Right lung (tissue), 10 donors: ENCODE measurements at places on chromosomes 11 and 22. TPM values are rescaled to one million over a fixed set of nuclear protein-coding genes. Genes with fewer than 3 reads are reported as not detected.

DNA sequence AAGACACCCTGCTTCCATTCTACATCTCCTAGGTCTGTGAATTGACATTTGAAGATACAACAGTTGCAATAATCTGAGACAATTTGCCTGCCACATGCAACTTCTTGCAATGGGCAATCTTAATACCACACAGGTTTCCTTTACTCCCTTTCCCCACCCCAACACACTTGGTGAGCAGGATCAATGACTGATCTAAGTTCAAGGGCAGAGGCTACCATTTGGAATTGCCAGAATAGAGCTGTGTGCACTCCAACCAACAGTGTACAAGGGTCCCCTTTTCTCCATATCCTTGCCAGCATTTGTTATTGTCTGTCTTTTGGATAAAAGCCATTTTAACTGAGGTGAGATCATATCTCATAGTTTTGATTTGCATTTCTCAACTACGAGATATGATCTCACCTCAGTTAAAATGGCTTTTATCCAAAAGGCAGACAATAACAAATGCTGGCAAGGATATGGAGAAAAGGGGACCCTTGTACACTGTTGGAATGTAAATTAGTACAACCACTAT lies 2.9 kb upstream of the NNMT start:
- no peak for DNase-seq

DNA sequence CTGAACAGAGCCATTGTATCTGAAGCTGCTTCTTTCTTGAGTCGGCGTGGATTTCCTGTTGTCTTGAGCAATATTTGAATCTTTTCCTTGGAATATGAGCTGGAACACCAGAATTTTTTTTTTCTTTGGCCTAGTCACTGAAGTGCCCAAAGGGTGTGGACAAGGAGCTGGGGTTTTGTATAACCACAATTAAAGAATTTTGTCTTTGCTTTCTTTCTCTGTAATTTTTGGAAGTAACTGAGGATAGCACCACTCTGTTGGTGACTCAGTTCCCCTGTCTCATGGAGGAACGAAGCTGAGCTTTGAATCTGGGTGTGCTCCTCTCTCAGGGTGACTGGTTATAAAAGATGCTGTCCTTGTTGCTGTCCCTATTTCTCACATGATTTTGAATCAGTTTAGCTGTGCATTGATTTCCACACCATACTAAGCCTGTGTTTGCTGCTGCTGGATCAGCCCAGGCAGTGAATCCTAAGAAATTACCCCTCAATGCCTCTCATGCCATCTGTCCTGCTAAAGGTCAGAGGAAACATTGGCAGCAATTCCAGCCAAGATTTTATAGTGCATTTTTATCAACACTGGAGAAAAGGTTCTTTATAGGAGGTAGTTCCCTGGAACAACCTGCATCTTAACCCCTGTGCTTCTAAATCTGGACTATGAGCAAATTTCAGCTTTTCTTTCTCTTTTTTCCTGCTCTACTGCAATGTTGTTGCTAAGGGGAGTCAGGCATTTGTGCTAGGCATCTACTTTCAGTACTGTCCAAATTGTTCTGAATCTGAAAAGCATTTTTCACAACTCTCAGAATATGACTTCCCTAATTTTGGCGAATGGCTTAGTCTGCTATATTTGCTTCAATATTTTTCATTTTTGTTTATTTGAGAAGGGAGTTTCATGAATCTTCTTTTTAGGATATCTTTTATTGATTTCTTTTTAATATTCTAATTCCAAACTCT lies 540.8 kb downstream of the SOX6 start:
- no peak for DNase-seq

GRCh38 chr11:117457835-117458234 lies 130.2 kb downstream of the CEP164 start:
- DNase-seq: no peak

GRCh38 chr22:39242595-39243438 lies 2.0 kb downstream of the PDGFB start:
- no peak for DNase-seq

DNA sequence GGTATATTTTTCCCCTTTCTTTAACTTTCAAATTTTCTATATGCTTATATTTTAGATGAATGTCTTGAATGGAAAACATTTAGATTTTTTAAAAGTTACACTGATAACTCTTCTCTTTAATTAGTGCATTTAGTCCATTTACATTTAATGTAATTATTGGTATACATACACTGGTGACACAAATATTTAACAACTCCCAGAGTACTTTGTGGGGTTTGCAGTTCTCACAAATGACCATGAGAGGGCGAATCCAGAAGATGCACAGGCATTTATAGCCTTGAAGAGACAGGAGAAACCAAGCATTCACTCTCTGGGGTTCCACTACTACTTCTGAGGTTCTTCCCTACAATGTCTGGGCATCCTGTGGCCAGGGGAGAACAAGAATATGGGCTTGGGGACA lies 125.1 kb downstream of the TIMP3 start:
- DNase-seq: no peak

- DNase-seq: no peak
Observed at GRCh38 chr11:123144707-123145106, 50.3 kb downstream of the CLMP start.

DNA sequence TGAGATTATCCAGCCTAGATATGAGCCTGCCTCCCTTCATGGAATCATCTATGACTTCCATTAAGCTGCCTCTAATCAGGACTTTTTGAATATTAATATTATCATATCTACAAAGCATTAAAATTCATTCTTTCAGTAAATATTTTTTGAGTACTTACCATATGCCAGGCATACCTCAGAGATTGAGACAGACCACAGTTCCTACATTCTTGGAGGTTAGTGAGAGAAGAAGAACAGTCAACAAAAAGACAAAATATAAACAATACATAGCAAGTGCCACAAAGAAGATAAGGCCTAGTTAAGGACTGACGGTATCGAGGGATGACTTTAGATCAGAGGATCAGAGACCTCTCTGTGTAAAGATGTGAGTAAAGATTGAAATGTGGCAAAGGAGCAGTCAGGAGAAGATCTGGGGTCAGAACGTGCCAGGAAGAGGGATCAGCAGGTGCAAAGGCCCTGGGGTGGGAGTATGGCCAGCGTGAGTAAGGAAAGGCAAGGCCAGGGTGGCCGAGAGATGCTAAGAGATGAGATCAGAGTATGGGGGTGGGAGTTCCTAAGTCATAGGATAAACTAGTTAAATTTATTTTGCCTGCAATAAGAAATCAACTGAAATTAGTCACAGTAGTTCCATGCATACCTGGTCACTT lies 15.4 kb downstream of the SLC35C1 start:
- no peak for DNase-seq

GRCh38 chr22:27639248-27640086 lies 162.1 kb downstream of the MN1 start:
- DNase-seq: no peak

DNA sequence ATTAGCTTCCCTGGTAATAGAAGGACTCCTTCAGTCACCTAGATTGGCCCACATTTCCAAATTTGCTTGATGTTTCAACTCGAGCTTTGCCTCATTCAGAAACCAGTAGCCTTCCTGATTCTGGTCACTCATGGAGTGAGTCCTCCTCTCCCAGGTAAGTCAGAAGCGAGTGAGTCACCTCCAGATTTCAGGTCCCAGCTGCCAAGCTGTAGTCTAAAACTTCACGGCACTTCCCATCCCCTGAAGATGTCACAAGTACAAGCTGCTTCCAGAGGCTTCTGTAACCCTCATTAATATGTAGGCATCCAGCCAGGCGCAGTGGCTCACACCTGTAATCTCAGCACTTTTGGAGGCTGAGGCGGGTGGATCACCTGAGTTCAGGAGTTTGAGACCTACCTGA lies 23.5 kb downstream of the ARHGAP8 start:
- no peak for DNase-seq

DNA sequence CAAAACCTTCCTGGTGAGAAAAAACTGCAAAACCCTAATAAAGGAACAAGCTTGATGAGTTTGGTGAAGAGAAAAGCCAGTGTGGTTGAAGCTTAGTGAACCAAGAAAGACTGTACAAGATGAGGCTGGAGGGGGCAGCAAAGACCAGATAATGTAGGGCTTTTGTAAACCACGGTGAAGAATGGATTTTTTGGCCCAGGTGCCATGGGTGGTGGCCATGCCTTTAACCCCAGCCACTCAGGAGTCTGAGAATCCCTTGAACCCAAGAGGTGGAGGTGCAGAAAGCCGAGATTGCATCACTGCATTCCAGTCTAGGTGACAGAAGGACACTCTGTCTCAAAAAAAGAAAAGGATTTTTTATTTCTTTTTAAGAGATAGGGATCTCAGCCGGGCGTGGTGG lies 5.0 kb upstream of the ZDHHC5 start:
- no peak for DNase-seq

DNA sequence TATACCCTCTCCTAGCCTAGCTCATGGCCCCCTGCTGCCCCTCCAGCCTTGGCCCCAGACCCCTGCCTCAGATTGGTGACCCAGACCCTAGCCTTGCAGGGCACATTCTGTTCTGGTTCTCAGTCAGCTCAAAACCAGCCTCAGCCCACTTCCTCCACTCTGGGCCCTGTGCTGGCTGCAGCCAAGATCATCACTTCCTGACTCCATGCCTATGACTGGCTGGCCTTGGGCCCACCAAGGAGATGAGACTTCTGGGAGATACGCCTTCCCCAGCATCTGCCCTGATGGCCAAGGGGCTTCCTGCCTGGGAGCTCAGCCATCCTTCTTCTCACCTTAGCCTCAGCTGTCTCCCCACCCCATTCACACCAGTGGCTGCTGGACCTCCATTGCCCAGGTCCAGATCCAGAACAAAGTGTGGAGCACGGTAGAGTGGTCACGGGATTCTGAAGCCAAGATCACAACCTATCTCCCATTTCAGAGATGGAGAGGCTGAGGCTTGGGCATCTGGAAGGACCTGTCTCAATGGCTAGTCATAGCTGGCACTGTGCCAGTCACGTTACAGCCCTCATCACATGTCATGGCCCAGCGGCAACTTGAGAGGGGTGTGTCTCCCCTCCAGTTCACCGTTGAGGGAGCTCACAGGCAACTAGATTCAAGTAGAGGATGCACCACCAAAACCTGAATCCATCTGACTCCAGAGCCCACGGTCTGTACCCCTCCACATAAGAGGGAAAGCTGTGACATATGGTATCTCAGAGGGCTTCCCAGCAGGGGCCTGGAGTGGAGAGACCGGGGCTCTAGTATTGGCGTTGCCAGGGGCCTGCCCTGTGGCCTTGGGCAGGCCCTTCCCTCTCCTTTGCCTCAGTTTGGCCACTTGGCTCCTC lies 43.0 kb upstream of the KLHL35 start:
- DNase-seq: no peak

- DNase-seq: no peak
Observed at GRCh38 chr11:34218067-34218466, 112.6 kb downstream of the NAT10 start.

DNA sequence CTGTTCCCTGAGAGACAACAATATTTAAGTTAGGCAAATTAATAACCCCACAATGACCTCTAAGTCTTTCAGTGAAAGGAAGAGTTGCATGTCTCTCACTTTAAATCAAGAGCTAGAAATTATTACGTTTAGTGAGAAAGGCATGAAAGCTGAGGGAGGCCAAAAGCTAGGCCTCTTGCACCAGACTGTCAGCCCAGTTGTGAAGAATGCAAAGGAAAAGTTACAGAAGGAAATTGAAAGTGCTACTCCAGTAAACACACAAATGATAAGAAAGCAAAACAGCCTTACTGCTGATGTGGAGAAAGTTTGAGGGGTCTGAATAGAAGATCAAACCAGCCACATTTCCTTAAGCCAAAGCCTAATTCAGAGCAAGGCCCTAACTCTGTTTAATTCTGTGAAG lies 45.0 kb downstream of the BBOX1 start:
- no peak for DNase-seq

- DNase-seq: no peak
Observed at GRCh38 chr11:93819966-93820695, 30.3 kb downstream of the VSTM5 start.

MUC5AC gene
- polyA plus RNA-seq: 0.35 TPM

AHNAK gene
- 182 TPM for polyA plus RNA-seq

TPST2 gene
- polyA plus RNA-seq: 25.2 TPM

C11orf42 gene
- 0.60 TPM for polyA plus RNA-seq

MRPL49 gene
- polyA plus RNA-seq: 48.7 TPM

NCAM1 gene
- polyA plus RNA-seq: 41.5 TPM

GSTT2 gene
- not detected for polyA plus RNA-seq

CCDC89 gene
- 6.3 TPM for polyA plus RNA-seq

CCDC83 gene
- polyA plus RNA-seq: 0.09 TPM

DGAT2 gene
- 2.0 TPM for polyA plus RNA-seq
